Stimulated activated CD4-positive, alpha-beta T cell treated with anti-CD3 and anti-CD28 coated beads, Interleukin-12 subunit alpha, Interleukin-12 subunit beta, amount 100 ng/mL, for 24 hours (primary cell): ENCODE measurements at places on chromosomes 5 and 9.
A peak's percentile ranks its signal among the peaks of the same experiment; 100 is the strongest.

- no peak for DNase-seq
Measured at GRCh38 chr5:73376618-73377170, 71.9 kb downstream of the FOXD1 start.

DNA sequence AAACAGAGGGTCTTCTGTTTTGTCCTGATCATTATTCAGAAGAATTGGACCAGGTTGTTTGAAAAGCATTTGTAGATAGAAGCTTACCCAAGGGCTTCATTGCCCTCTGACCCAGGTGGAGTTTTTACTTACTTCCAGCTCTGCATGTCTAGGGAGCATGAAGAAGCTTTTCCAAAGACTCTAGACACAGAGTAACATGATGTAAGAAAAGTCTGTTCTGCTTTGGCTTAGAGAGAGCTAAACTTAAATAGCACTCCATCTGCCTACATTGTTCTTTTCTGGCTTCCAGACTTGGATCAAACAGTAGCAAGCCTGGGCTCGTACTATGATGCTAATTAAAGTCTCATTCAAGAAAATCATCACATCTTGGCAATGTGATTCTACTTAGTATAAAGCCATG, 112.1 kb downstream of the SNCAIP start:
- DNase-seq, result no peak

- peak; percentile 48 for DNase-seq
Measured at GRCh38 chr9:131839281-131840084, 99.6 kb upstream of the RAPGEF1 start.

DNA sequence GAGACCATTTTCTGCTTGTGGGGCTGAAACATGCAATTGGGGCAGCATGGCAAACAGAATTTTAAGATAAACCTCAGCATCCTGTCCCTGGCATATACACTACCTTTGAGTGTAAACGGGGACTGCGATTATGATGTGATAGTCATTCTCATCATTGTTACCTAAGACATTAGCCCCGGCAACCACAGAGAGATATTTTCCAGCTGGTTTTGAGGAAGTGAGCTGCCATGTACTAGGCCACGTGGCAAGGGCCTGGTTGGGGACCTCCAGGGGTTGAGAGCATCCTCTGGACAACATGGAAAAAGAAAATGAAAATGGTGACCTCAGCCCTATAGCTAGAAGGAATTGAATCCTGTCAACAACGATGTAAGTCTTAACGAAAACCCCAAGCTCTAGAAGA, 623.6 kb upstream of the CDH18 start:
- no peak for DNase-seq

DNA sequence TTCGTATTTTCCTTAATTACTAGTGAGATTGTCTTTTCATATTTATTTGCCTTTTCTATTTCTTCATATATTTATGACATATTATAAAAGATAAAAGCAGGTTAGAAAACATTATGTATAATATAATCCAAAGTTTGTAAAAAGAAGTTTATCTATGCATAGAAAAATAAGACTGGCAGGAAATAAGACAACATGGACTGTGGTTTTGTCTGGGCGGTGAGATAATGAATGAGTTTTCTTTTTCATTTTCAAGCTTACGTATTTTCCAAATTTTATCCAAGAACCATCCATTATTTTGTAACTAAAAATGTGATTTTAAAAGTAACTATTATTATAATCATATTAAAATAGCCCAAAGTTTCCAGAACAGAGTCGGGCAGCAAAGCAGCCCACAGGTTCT, 109.8 kb upstream of the MVB12B start:
- no peak for DNase-seq

GRCh38 chr5:126368239-126368812, 54.9 kb upstream of the GRAMD2B start:
- no peak for DNase-seq

- DNase-seq, result no peak
Measured at GRCh38 chr5:36861871-36862270, 14.7 kb upstream of the NIPBL start.

DNA sequence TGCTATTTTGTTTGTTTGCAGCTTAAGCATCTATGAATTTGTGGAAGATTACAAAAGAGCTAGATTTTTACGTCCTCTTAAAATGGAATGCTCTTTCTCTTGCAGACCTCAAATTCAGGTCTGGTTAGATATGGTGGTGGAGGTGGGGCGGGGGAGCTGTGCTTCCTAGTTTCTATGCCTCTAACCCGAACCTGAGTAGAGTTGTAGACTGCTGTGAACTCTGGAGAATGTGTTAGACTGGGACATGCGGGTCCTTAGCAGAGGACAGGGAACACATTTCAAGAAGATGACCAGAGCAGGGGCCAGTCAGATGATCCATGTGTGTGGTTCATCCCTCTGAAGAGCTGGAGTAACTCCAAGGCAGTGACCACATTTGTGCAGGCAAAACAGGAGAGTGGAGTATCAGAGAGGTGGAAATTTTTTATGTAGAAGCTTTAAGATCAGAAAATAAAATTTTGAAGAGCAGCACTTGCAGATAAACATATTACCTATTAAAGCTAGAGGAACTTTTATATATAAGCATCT, 154.9 kb downstream of the FAM174A start:
- DNase-seq, result no peak

DNA sequence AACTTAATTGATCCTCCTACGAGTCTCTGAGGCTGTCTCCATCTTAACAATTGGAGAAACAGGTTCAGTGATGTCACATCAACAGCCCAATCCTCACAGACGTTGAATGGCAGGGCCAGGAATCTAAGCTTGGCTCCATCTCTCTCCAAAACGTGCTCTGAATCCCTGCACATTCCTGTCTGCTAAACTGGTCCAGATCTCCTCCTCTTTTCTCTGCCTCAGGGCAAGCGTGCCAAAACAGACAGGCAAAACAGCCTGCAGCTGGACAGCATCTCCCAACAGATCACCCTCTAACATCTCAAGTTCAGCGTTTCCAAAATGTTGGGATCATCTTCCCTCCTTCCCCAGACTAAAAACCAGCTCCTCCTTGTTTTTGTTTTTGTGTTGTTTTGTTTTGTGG, 6.6 kb downstream of the FBP1 start:
- DNase-seq, result no peak

- DNase-seq, result no peak
Measured at GRCh38 chr9:136826188-136826541, 16.1 kb upstream of the AJM1 start.

- DNase-seq, result no peak
Measured at GRCh38 chr9:25681266-25681665, 3.0 kb upstream of the TUSC1 start.

DNA sequence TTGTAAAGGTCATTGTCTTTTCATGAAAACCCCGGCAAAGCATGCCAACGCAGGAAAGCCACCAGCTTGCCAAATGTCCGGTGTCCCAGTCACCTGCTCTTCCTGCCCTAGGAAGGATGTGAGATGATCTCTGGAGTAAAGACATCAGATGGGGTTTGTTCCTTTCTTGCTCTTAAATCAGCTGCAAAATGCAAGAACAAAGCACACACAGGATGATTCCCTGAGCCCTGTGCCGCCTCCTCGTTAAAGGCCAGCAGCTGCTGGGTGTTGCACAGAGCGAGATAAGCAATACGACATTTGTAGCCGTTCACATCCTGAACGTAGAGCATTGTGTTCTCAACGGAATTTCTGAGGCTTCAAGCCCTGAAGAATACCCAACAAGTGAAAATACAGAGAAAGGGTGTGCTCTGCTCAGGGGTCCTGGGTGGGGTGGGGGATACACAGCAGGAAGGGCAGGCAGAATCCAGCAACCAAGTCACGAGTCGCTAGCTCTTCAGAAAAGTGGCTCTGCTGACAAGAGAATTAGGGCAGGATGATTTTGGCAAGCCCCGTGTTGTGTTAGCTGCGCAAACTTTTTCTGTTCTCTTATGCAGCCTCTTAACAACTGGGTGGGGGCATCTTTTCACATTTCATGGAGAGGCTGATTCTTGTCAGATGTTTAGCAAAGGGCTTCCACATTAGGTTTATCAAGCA, 229.2 kb upstream of the MAP3K1 start:
- no peak for DNase-seq

DNA sequence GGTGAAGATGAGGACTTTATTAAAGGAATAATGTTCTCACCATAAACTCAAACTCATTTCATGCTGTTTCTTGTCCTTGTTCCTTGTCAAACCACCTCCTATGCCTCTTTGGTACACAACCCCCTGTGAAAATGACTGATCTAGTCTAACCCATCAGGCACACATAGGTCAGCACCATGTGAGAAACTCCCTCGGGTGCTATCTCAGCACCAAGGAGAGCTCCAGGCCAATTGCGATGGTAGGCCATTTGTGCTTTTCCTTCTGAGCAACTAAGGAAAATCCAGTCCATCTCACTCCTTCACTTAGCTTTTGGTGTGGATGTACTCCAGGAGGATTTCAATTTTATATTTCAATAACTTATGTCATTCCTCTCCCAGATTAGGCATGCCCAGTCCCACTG, 199.8 kb downstream of the ZNF608 start:
- no peak for DNase-seq

GRCh38 chr5:16995372-16995771, 59.3 kb upstream of the MYO10 start:
- no peak for DNase-seq

GRCh38 chr9:13970426-13970825, 343.5 kb downstream of the NFIB start:
- DNase-seq, result no peak

GRCh38 chr9:107455425-107456135, 34.0 kb downstream of the KLF4 start:
- DNase-seq, result no peak

DNA sequence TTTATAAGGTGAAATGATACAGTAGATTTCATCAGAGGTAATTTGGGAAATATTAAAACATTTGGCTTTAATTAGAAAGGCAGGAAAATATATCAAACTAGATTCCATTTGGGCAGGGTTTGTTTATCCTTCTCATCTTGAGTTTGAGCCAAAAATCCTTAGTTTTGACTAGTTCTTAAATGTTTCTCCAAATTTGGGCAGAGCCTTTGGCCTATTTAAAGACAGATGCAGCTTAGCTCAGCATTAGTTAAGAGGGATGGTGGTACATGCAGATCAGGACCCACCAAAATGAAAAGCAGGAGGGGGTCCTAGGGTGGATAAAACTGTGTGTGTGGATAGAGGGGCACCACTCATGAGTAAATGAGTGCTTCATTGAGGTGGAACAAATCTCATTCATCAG, 20.3 kb upstream of the ARRDC3 start:
- no peak for DNase-seq
